ENCODE measurements at places on chromosomes 2 and 18.

DNA sequence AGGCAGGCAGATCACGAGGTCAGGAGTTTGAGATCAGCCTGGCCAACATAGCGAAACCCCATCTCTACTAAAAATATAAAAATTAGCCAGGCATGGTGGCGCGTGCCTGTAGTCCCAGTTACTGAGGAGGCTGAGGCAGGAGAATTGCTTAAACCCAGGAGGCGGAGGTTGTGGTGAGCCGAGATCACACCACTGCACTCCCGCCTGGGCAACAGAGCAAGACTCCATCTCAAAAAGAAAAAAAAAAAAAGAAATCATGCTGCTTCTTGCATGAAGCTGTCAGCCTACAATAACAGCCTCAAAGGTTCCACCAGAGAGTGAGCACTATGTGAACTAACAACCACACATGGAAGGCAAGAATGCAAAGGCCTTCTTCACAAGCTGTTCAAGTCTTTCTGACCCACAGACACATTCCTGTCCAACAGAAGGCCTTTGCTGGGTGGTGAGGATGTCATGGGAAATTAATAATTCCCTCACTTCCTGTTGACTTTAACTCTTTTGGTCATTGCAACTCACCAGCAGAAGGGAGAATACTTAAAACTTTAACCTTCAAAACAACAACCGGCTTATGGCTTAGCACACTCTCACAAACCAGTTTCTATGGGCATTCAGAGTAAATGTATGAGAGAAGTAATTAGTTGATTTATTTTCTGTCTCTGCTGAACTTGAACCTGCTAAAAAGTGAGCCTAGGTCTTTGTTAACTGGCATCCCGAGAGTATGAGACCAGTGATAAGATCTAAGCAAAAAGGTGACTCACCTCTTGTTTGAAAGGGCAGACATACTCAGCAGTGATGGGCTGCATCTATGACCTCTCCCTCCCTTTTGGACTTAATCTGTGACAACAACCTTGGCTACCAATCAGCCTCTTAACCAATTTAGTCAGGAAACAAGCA lies 11.8 kb downstream of the PLEKHM3 start:
- no peak for DNase-seq

DNA sequence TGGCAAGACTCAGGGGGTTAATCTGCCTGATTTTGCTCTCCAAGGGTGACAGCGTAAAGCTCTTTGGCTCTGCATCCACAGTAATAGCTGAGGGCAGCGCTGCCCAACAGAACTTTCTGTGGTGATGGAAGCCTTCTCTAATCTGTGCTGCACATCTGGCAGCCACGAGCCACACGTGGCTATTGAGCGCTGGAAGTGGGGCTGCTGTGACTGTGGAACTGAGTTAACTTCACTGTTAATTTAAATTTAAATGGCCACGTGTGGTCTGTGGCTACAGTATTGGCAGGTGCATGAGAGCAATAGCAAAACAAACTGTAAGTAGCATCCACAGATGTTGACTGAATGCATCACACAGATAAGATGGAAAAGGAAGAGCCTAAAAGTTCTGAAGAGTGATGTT lies 47.3 kb upstream of the TMEM200C start:
- DNase-seq, result no peak

- no peak for DNase-seq
These were observed 954.6 kb downstream of the TSN start for GRCh38 chr2:122710049-122710448.

- DNase-seq, result no peak
These were observed 444.9 kb upstream of the MAP2 start for GRCh38 chr2:208978946-208979345.

DNA sequence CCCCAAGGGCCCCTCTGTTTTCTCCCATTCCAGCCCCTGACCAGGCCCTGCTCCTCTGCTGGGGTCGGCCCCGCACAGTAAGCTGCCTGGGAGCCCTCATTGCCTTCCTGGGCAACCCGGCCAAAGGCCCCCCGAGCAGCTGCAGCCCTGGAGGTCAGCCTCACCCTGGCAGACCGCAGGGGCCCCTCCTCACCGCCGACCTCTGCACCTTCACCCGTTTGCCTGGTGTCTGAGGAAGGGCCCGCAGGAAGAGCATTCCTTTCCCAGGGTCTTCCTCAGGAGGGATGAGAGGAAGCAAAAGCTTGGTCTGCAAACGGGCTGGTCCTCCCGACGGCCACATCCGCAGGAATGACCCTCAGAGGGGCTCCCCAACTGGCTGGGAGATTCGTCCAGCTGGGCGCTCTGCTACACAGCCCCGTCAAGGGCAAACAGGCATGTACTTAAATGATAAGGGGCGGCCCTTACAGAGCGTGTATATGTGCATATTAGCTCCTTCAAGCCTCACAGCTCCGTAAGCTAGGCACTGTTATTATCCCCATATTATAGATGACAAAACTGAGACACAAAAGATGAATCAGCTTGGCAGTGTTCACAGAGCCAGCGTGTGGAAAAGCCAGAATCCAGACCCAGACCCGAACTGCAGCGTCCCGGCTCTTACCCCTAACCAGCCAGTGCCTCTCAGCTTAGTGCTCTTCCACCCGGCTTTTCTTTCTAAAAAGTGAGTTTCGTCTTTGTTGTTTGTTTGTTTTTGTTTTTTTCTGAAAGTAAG lies 52.8 kb downstream of the SLC4A1AP start:
- no peak for DNase-seq

DNA sequence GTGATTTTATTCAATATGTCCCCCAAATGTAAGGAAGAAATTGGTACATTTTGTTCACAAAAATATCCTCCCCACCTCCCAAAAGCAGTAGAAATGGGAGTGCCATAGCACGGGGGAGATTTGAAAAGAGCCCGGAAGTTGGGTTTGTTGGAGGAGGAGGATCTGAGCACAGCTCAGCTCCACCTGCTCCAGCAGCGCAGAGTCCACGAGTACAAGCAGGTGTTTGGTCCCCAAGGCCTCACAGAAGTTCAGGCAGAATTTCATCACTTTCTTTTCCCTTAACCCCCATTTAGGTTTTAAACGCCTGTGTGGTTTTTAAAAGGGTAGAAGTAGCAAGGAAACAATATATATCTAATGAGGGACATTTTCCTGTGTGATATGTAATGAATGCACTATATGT lies 56.0 kb downstream of the TRAPPC12 start:
- DNase-seq, result no peak

GRCh38 chr2:163248376-163249253 lies 410.0 kb upstream of the KCNH7 start:
- no peak for DNase-seq

DNA sequence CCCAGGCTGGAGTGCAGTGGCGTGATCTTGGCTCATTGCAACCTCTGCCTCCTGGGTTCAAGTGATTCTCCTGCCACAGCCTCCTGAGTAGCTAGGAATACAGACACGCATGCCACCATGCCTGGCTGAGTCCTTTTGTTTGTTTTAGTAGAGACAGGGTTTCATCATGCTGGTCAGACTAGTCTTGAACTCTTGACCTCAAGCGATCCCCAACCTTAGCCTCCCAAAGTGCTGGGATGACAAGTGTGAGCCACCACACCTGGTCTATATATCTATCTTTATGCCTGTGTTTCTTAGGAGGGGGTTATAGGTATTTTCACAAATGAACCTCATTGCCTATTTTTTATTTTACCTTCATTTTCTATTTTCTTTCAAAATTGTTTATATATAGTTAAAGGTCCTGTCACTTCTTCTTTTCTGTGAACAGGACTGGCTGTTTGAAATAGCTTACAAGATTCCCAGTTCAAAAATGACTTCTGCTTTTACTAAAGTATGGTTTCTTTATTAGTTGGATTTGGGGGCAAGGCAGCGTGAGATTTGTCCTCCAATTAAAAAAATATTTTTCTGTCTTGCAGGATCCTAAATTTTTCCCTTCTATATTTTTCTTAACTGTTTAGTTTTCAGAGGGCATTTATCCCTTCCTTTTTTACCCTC lies 16.4 kb upstream of the MARCHF7 start:
- DNase-seq, result no peak

GRCh38 chr2:86107031-86107430 lies 996 bp downstream of the PTCD3 start:
- DNase-seq, result no peak

DNA sequence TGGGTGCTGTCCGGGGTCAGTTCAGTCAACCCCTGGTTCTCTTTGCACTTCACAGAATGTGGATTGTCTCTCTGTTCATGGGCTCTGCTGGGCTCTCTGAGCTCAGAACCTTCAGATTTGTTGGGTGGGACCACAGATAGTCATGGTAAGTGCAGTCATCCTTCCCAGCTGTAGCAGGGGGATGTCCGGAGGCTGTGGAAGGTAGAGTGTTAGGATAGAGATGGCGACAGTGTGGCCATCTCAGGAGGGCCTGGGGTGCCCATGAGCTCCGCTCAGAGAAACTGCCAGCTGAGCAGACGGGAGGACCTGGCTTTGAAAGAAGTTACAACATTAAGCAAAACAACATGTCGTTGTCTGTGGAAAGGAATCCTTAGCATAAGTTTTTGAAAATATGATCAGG lies 149.8 kb downstream of the FAM210A start:
- no peak for DNase-seq

DNA sequence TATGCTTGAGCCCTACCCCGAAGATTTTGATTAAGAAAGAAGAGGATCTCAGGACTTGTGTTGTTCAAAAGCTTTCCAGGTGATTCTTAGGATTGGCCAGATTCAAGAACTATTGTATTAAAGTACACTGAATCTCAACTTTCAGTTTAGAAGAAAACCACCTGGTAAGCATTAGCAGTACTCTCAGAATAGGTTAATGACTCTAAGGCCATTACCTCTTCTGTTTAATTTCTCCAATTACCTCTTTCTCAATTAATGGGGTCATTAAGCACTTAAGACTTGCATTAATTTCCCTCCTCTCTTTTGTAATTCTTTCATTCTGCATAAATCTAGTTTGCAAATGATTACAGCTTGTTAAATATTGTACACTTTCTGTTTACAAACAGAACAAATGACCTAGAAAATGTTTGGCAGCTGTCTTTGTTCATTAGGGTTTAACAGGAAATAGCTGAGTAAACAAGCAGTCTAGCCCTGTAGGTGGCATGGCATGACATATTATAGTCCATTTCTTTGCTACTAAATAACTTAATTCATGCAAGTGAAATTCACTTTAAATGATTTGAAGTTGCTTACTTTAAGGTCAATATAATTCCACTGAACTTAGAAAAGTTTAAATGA lies 20.4 kb upstream of the TDRD15 start:
- no peak for DNase-seq

DNA sequence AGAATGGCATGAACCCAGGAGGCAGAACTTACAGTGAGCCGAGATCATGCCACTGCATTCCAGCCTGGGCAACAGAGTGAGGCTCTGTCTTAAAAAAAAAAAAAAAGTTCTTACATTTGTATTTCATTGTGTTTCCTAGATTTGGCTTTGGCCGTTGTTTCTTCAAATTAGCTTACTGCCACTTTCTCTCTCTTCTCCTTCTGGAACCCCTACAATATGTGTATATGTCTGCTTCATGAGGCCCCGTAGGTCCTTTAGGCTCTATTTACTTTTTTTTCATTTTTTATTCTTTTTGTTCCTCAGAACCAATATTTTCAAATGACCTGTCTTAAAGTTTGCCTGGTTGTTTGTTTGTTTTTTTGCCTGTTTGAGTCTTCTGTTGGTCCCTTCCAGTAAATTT lies 41.2 kb downstream of the RMDN2 start:
- DNase-seq, result no peak

- DNase-seq, result no peak
These were observed 89.1 kb downstream of the AKAIN1 start for GRCh38 chr18:5107988-5108387.

- DNase-seq, result no peak
These were observed 12.3 kb downstream of the ARL6IP6 start for GRCh38 chr2:152730591-152731333.

- DNase-seq, result no peak
These were observed 62.5 kb downstream of the RPIA start for GRCh38 chr2:88753833-88754584.

GRCh38 chr2:10930721-10931516 lies 19.2 kb downstream of the KCNF1 start:
- no peak for DNase-seq

- no peak for DNase-seq
These were observed 77.2 kb upstream of the ST6GAL2 start for GRCh38 chr2:106963156-106963555.

DNA sequence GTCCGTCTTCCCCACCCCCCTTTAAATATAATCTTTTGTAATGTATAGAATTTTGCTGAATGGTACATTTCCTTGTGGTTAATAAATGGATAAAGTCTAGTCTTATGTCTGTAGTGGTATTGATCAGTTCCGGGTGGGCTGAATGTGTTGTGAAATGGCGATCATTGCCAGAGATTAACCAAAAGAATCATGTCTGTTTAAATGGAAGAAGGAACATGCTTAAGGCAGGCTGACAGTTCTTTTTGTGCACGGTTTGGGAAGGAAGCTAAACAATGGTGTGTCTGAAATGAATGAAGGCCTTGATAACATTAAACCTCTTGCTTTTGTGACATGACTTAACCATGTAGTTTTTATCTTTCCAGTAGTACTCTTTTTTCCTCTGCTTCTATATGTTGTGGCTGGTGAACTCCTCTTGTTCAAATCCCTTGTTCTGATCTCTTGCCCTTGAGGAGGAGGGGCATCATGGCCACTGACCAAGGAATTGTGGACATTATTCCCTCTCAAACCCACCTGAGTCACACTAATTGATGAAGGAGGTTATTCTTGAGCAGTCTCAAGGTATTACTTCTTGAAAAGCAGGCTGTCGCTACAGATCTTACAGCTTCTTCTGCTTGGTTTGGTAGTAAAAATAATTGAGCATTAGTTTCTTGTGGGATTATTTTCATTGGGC lies 1.7 kb downstream of the ACVR2A start:
- no peak for DNase-seq

- DNase-seq, result no peak
These were observed 63.6 kb downstream of the SLC35F5 start for GRCh38 chr2:113692698-113693428.

GRCh38 chr2:159409116-159409800 lies 122.8 kb upstream of the WDSUB1 start:
- no peak for DNase-seq

DNA sequence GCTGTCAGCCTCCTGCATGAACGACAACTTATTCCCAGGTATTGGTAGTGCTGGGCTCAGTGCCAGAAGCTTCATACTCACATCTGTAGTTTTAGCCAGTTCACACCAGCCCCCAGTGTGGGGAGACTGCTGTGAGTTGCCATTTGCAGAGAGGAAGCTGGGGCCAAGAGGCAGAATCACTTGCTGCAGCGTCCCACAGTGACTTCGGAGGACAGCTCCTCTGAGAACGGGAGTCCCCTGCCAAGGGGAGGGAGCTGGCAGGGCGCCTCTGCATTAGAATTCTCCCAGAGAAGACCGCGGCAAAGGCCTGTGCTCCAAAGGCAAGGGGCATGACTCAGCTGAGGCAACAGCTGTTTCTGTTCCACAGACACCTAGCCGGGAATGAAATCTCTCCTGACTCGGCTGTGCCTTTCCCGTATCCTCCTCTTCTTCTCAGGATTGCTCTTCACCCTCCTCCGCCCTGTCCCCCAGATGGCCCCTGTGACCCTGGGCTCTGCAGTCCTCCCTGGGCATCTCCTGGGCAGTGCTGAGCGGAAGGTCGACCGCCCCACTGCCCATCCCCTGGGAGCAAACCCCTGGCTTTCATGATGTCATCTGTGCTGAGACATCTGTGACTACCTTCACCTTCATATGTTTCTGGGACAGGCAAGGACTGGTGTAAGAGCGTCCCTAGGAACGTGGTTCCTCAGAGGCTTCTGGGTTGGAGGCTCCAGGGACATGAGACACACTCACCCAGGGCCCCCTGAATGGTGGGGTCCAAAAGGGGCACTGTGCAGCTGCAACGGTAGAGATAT lies 18.0 kb downstream of the MAL start:
- DNase-seq, result no peak

Measured in NCI-H1417 treated with DMSO at 0.1 percent for 48 hours (cell line).